Stimulated activated CD4-positive, alpha-beta T cell treated with anti-CD3 and anti-CD28 coated beads, TNF-alpha, amount 100 ng/mL, for 1 hour (primary cell): ENCODE measurements at places on chromosomes 7 and 10.

GRCh38 chr10:86178401-86179152 lies 188.0 kb downstream of the GRID1 start:
- no peak for DNase-seq

DNA sequence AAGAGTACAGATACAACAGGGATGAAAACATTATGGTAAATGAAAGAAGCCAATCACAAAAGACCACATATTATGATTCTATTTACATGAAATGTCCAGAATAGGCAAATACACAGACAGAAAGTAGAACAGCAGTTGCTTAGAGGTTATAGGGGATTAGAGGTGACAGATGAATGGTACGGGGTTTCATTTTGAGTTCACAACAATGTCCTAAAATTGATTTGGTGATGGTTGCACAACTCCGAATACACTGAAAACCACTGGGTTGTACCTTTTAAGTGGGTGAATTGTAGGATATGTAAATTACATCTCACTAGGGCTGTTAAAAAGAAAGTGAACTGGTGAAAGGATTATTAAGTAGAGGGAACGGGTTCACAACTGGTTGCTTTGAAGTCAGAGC lies 76.3 kb upstream of the MRLN start:
- DNase-seq: no peak

GRCh38 chr10:123675811-123676210 lies 9.7 kb downstream of the GPR26 start:
- DNase-seq: no peak

DNA sequence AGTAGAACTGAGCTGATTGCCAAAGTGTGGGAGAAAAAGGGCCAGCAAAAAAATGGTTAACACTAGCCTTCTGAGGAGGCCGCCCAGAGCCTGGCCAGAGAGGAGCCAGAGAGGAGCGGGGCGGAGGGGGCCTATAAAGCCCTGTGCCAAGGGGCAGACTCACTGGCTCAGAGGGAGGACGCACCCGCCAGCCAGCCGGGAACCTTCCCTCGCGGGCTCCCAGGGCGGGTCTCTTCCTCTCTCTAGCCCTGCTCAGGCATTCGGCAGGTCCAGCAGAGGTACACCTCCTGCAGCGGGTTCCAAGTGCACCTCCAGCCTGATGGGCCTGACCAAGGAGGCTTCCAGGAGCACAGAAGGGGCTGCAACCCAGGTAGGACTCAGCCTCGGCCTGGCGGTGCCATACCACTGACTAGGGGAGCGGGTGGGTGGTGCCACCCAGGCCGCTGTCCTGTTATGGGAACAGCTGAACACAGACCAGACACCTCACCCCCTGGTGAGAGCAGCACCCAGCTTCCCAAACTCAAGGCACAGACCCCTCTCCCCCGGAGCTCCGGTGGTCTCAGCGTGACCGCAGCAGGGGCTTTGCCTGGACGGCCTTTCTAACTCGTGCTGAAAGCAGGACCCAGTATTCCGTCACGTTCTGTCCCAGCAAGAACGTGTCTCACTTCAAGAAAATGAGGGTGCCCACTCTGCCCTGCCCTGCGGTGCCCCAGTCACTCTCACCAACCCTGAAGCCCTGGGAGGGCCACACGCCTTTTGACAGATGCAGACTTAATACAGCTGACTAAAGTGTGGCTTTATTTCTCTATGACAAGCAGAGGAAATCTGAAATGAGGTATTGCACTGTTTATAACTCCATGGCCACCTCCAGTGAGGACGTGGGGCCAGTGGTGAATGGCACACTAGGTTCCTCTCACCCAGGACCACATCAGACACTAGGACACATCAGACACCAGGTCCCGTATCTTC lies at the start of gene GPER1:
Gene GPER1 (plus strand): TSS at position 162 of the 969 bp plus-strand sequence. CDS start 3,616 bp downstream, outside the sequence.
- no peak for DNase-seq

- no peak for DNase-seq
These were observed 173.9 kb downstream of the RNLS start for GRCh38 chr10:88409236-88409635.

DNA sequence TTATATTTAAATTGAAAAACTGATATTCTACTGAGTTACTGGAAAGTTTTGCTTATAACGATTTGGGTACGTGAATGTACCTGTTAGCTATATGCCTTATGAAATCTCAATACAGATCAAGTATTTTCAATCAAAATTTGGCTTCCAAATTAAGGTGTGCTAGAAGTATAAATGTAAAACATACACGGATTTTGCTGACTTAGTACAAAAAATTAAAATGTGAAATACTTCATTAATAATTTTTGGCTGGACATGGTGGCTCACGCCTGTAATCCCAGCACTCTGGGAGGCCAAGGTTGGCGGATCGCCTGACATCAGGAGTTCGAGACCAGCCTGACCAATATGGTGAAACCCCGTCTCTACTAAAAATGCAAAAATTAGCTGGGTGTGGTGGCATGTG lies 11.7 kb downstream of the DNAJC1 start:
- no peak for DNase-seq

DNA sequence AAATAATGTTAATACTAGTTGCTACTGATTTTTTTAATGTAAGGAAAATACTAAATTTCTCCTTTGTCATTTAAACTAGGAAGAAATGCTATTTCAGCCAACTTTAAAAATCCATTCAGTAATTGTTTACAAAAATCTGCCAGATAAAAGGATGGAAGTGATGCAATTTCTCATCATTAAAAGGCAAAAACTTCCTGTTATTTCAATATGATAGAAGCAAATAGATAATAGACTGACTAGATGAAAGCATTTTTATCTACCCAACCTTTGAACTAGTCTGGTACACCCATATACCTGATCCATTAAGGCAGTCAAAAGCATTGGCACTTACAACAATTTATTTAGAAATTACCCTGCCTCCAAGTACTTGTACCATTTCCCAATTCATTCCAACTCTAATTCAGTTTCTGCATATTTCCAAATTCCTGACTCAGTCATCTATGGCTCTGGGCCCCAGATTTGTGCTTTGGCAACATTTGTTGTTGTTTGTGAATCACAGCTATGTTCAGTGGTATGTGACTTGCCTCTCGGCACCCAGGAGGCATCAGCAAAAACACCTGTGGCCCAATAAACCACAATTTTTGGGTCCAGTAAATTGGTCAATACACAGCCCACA lies 482.6 kb upstream of the SEMA3A start:
- no peak for DNase-seq

DNA sequence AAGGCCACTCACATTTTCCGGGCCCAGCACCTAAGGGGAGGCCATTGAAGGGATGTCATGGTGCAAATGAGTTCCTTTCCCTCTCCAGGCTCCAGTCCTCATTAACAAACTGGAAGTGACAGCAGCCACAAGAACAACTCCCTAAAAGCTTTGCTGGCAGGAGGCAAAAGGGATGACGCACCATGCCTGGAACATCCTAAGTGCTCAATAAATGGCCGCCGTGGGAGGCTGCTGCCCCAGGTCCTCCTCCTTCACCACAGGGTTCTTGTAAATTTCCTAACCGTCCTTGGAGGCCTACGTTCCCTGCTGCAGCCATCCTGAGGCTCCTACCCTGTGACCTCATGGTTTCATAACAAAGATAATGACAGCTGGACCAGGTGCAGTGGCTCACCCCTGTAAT lies 41.3 kb upstream of the CAMK1D start:
- DNase-seq: no peak

GRCh38 chr10:113158183-113158582 lies 208.1 kb downstream of the TCF7L2 start:
- no peak for DNase-seq

- DNase-seq: no peak
These were observed 52.7 kb downstream of the MAD1L1 start for GRCh38 chr7:2180081-2180480.

GRCh38 chr10:100748231-100749058 lies 3.1 kb downstream of the PAX2 start:
- no peak for DNase-seq
